G401 (cell line): ENCODE measurements at places on chromosomes 11 and 22. TPM values are rescaled to one million over a fixed set of nuclear protein-coding genes. Genes with fewer than 3 reads are reported as not detected.

- DNase-seq = no peak
These were observed 12.9 kb upstream of the CD3E start for GRCh38 chr11:118291477-118292135.

DNA sequence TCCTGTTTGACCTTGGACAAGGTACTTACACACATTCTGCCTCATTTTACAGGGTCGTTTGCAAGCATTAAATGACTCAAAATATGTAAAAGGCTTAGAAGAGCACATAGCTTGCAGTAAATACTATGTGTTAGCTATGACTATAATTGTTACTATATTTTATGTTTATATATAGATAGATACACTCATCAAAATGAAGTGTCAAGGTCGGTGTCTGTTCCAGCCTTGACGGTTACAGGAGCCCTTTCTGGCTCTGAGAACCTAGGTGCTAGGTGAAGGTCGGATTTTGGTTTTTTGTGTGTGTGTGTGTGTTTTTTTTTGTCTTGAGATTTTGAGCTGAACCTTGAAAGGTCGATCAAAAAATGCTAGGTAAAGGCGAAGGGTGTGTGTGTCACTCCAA lies 24.5 kb upstream of the LIMK2 start:
- no peak for DNase-seq

DNA sequence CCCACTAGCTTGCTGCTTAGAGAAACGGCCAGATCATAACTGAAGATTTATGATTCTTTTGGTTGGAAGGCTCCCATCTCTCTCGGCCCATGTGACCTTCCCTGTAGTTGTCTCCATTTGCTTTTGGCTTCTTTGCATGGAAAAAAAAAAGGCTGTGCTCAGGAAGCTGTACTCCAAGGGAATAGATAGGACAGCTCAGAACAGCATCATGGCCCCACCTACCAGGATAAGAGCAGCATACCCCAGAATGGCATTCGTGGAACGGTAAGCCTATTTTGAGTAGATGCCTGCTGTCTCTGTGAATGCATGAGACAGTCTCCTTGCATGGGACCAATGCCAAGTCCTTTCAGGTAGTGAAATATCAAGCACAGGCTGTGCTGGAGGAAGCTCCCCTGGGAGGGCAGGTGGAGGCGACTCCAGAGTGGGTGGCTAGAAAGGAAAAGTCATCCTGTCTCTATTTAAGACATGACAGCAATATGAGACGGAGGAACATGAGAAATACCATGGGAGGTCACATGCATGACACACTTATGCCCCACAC lies 94.1 kb upstream of the AMOTL1 start:
- DNase-seq = peak; percentile 3

The FGF4 gene
- total RNA-seq = not detected in 2 replicates

The MIOX gene
- 1.9 TPM in 1 of 2 replicates, not detected in the other for total RNA-seq
